ENCODE measurements at places on chromosomes 1 and 21.

- DNase-seq, result no peak
These were observed at the start of gene GABRD for GRCh38 chr1:2019172-2019543. TSS of gene GABRD (plus strand) at chr1:2019345. CDS start at chr1:2019424, 79 bp downstream.

DNA sequence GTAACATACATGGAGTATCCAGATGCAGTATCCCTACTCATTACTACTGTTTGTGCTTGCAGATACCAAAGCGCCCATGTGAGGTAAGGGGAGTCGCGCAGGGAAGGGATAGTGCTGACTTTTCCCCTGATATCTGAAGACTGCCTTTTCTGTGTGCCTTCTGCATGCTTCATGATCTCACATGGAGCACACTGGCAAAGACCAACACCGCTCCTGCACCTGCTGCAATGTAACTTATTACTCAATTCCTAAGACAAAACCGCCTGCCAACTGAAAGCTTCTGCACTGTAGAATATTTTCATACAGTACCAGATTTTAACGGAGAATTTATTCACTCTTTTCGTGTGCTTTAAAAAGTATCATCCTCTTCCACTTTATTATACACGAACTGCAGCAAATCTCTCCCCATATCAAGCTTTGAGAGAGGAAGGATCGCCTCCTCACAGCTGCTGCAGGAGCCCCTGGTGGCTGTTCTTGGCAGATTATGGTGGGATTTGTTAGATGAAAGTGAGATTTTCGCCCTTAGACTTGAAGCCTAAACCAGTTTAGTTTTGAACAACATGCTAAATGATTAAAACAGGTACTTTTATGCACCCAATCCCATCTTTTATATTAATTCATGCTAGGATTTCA is 99.1 kb downstream of the PTPN14 start:
- no peak for DNase-seq

DNA sequence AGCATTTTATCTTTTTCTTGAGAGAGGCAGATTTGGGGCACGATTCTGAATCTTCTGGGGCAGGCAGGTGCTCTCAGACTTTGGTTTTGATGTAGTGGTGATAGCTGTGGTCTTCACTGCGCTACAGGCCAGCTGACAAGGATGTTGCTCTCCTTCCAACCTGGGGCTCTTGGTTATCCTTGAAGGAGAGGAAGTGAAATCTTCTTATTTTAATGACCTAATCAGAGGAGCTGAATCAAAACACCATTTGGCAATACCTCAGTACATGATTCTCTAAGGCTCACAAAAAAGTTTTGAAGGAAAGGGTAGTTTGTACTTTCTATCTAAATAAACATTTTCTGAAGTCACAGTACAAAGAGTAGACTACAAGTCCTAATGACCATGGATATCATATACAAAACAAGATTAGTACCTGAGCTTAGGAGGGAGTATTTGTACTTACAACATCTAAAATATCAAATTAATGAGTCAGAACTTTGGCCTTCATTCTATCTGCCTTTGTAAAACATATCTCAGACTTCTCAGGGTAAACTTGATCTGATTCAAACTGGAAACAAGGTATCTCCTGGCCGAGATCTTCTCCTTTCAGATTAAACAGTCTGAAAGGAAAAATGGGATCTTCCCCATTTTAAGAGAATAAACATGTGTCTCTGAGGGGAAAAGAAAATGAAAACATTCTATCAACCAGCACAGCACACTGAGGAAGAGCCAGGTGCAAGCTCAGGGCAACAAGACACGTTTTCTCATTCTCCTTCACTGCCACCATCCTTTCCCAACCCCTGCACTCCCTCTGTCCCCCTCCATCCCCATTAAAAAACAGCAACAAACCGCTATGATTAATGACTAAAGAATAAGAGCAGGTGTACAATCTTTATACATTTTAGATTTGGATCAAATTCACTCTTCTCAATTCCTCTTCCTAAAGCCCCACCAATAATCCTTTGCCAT is 69.2 kb downstream of the SH3GLB1 start:
- DNase-seq, result no peak

DNA sequence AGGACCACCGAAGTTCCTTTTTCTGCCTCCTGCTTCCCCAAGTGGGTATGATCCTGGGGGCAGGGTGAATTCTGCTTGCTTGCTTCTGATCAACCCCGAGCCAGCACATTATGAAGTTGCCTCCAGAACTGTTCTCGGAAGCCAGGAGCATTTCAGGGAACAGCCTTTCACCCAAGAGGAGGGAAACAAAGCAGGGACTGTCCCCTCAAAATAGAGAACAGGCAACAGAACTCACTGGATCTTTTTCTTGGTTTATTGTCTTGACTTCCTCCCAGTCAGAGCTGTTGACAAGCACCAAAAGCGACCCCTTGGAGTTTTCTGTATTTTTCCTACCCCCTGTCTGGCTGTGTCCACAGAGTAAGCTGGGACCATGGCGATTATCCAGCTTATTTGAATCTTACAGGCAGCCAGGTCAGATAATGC is 258.3 kb upstream of the SGIP1 start:
- DNase-seq, result no peak

DNA sequence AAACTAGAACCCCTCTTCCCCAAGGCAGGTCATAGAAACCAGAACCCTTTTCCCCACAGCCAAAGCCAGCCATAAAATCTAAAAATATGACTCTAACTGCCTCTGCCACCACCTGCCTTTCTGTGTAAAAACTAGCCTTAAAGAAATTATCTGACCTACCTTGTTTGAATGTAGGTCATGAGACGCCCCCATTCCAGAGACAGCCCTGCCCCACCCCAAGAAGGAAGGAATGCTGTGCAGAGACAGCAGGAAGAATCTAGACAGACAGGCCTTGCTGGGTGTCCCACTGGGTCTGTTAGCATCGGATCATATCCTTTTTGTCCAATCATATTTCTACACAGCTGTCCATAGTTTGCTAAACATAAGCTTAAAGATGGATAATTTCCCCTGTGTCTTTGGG is 128.4 kb upstream of the RAB4A start:
- no peak for DNase-seq
